ENCODE measurements at places on chromosomes 2 and 18. TPM values are rescaled to one million over a fixed set of nuclear protein-coding genes. Genes with fewer than 3 reads are reported as not detected.

DNA sequence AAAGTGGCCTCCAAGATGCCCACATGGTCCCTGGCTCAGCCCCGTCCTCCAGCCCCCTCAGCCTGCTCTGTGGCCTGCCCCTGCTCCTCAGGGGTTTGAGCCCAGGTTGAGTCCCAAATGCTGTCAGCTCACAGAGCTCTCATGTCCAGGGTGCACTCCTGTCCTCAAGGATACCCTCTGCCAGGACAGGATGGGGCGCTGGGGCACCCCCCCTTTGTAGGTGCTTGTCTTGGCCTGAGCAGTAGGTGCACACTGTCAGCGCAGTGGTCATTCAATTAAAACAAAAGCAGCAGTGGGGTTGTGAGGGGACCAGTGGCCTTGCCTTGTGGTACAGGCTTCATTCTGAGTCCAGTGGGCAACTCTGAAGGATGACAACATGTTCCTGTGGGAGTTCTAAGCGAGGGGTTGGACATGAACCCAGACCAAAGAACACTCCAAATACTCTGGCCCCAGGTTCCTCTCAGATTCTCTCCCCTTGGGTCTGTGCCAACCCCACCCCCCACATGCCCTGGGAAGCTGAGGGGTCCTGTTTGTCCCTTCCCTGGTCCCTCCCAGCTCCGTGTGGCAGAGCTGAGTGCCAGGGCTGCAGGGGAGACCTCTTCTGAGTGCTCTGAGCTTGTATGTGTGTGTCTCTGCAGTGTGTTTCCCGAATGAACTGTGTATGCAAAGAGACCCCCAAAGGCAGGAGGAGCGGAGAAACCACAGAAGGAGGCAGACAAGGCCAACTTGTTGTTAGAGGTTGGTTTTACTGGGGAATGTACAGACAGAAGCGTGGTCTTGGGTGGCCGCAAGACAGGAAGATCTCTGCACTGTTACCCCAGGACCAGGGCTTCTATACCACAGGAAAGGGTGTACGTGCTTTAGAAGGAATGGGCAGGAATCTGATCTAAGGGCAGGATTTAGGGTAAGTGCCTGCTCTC, 155.6 kb upstream of the HS6ST1 start:
- DNase-seq = no peak

DNA sequence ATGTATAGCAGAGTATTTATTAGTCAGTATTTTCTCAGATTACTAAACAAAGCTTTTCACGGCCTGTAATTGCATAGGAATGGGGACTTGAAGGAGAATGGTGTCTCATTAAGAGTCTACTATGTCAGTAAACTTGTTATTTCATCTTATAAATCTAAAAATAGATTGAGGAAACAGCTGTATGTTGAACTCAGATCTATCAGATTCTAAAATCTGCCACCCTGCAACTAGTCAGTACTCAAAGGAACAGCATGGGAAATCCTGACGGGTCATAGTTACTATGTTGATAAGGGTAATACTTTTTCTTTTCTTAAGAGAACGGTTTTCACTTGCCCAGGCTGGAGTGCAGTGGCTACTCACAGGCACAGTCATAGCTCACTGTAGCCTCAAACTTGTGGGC, 70.2 kb upstream of the EMILIN2 start:
- DNase-seq = no peak

DNA sequence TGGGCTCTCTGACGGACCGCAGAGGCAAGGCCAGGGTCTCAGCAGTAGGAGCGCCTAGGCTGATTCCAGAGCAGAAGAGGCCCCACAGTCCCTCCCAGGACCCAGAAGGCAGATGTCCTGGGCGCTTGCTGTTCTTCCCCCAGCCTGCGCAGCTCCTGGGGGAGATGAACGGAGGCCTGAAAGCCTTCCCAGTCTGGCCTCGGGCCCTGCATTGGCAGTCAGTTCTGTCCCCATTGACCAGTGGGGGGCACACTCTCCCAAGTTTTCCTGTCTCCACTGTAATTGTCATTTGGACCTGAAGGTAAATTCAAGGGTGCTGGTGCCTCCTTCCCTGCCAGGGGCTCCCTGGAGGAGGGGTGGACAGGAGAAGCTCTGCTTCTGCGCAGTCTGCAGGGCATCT, 345.7 kb downstream of the CYP26B1 start:
- DNase-seq = no peak

DNA sequence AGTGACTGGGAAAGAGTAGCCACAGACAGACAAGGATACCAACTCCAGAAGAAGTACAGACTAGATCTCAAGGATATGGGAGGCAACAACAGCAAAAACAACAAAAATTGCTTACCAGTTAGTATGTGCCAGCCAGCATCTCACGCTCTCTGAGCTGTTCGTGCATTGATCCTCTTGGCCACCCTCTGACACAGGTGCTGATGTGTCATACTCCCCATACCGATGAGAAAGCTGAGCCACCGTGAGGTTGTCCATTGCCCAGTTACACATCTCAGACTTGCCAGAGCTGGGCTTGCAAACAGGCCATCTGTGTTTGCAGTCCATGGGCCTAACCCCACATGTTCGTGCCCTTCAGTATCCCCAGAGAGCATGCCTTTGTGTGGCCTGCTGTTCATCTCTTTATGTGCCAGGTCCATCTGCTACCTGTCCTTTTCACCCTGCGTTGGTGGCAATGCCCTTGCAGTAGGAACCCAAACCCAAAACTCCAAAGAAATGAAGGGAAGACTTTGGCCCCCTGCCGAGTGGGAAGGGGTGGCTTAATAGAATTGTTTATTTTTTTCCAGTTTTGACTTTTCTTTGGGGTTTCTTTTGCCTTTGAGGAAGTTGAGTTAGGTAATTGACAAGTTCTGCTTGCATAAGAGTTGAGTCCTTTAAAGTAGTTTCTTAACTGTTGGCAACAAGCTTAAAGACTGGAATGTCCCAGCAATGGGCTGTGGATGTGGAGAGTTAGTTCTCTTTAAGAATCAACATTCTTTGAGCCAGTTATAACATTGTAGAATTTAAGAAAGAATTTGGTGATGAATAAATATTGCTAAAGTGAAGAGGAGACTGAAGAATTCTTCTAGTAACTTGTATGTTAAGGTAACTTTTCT, 46.7 kb downstream of the LYPD6B start:
- no peak for DNase-seq

The UCN gene
- total RNA-seq = not detected

GRCh38 chr2:127191331-127192219, 28.5 kb downstream of the CYP27C1 start:
- DNase-seq = no peak
